ENCODE measurements at places on chromosomes 2 and 18. TPM values are rescaled to one million over a fixed set of nuclear protein-coding genes. Genes with fewer than 3 reads are reported as not detected.

- H3K36me3 ChIP-seq = no peaks in the 10 kb centered on the region
- H3K27me3 ChIP-seq = peaks cover 35% of the 10 kb centered on the region
- no peak overlapping the region for H3K27ac ChIP-seq
- no peak for DNase-seq
- H3K4me1 ChIP-seq = no peaks in the 10 kb centered on the region
These were observed 159.7 kb downstream of the SOCS6 start for GRCh38 chr18:70448588-70448987.

Gene GPBAR1
- 0.42 TPM for total RNA-seq

Gene TUBB6
- total RNA-seq = 1,345 TPM

GRCh38 chr2:9897331-9897737, 54.1 kb downstream of the TAF1B start:
- no peaks in the 10 kb centered on the region for H3K36me3 ChIP-seq
- no peaks in the 10 kb centered on the region for H3K27me3 ChIP-seq
- no peak overlapping the region for H3K4me3 ChIP-seq
- peaks cover 12% of the 10 kb centered on the region for H3K4me1 ChIP-seq

DNA sequence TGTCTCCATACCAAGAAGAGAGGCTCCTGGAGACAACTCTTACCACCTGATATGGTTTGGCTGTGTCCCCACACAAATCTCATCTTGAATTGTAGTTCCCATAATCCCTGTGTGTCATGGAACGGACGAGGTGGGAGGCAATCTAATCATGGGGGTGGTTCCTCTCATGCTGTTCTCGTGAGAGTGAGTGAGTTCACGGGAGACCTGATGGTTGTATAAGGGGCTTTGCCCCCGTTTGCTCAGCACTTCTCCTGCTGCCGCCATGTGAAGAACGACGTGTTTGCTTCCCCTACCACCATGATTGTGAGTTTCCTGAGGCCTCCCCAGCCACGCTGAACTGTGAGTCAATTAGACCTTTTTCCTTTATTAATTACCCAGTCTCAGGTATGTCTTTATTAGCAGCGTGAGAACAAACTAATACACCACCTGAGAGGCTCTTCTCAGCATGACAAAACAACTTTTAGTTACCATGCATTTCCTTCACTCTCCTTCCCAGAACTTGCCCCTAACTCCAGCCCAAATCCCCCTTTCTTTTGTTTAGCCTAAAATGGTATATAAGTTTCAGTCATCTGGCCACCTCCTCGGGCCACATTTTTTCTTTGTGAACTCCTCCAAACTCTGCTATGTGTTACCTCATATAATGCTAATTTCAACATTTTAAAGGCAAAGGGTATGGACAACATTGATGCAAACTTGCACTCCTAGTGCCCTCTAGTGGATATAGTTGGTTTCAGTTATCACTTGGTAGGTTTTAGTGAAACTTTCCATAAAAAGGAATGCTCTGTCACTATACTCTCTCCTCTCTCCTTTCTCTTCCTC, 58.6 kb upstream of the SLC25A52 start:
- H3K4me3 ChIP-seq = no peak overlapping the region
- no peaks in the 10 kb centered on the region for H3K27me3 ChIP-seq
- H3K27ac ChIP-seq = no peak overlapping the region

GRCh38 chr2:63818271-63818670, 23.4 kb upstream of the UGP2 start:
- DNase-seq = no peak
- H3K4me3 ChIP-seq = no peak overlapping the region
- H3K27ac ChIP-seq = no peak overlapping the region
- H3K4me1 ChIP-seq = no peaks in the 10 kb centered on the region

DNA sequence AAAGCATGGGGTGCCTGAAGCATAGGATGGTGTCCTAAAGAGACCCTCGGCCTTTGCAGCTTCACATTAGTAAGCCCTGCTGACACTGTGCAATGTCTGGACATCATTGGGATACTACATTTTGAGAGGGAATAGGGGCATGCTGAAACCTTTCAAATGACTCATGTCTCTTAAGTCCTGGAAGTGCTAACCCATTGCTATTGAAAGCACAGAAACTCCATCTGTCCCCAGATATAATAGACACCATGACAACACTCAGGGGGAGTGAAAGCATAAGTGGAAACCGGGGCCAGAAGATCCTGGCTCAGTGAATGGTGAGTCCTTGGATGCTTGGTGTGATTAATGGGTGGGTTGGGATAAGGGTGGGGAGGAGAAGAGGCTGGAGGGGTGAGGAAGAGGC, 595.5 kb upstream of the ID2 start:
- no peaks in the 10 kb centered on the region for H3K27me3 ChIP-seq
- DNase-seq = peak; percentile 45
- no peak overlapping the region for H3K27ac ChIP-seq
- H3K4me1 ChIP-seq = no peaks in the 10 kb centered on the region
- no peak overlapping the region for H3K4me3 ChIP-seq
- no peaks in the 10 kb centered on the region for H3K36me3 ChIP-seq

Gene FBXO15
- not detected for total RNA-seq

- H3K27ac ChIP-seq = no peak overlapping the region
- no peak overlapping the region for H3K4me3 ChIP-seq
- no peak for DNase-seq
- peaks cover 36% of the 10 kb centered on the region for H3K36me3 ChIP-seq
- H3K4me1 ChIP-seq = no peaks in the 10 kb centered on the region
These were observed 17.8 kb downstream of the THNSL2 start for GRCh38 chr2:88187927-88188326.
